ENCODE measurements at places on chromosomes 5 and 9.
A peak's percentile ranks its signal among the peaks of the same experiment; 100 is the strongest.

GRCh38 chr9:134716067-134716466 lies 74.5 kb downstream of the COL5A1 start:
- no peak for DNase-seq

GRCh38 chr5:122429545-122430318 lies 117.7 kb downstream of the SNCAIP start:
- DNase-seq: no peak

DNA sequence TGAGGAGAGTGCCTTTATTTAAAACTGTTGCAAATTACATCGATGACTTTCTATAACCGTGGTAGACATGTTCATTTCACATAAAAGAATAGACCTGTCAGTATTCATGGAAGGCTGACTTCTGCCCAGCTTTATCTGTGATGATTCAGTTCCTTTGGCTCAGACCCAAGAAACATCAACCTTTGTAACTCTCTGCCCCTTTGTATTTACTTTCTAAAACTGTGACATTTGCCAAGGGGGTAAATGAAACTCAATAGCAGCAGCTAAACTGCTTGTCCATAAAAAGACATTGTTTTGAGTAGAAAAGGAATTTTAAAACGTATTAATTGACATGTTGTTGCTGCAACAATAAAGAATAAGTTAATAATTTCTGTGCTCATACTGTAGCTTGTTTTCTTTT lies 137.8 kb upstream of the ANKH start:
- peak; percentile 70 for DNase-seq

- DNase-seq: no peak
Observed at GRCh38 chr5:128965638-128966302, 482 bp downstream of the SLC27A6 start.

DNA sequence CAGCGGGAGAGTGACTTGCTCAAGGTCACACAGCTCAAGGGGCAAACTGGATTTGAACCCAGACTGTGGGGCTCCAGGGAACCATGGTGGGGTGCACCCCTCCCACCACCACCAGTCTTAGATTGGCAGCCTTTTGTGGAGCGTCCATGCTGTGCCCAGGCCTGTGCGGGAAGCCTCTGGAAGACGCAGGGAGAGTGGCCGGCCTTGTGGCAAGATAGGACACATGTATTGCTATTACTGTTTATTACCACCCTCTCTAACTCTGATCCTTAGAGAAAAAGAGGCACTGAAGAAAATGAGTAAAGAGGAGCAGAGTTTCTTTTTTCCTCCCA lies 25.4 kb upstream of the SH3PXD2B start:
- DNase-seq: no peak

- no peak for DNase-seq
Observed at GRCh38 chr5:160693831-160694465, 158.1 kb downstream of the ATP10B start.

GRCh38 chr9:77438653-77439052 lies 209.5 kb downstream of the GNA14 start:
- DNase-seq: no peak

GRCh38 chr5:45774528-45774927 lies 78.3 kb upstream of the HCN1 start:
- DNase-seq: no peak

DNA sequence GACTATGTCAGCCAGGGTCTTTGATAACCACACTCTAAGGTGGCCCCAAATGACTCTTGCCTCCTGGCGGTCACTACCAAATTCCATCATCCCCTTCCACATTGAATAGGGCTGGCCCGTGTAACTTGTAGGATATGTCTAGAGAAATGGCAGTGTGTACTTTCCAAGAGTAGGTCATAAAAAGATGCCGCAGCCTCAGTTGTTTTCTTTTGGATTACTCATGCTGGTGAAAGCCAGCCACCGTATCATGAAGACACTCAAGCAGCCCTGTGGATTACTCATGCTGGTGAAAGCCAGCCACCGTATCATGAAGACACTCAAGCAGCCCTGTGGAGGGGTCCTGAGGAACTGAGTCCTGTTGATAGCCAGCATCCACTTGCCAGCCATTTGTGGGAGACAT lies 172.0 kb upstream of the TBC1D2 start:
- DNase-seq: no peak

DNA sequence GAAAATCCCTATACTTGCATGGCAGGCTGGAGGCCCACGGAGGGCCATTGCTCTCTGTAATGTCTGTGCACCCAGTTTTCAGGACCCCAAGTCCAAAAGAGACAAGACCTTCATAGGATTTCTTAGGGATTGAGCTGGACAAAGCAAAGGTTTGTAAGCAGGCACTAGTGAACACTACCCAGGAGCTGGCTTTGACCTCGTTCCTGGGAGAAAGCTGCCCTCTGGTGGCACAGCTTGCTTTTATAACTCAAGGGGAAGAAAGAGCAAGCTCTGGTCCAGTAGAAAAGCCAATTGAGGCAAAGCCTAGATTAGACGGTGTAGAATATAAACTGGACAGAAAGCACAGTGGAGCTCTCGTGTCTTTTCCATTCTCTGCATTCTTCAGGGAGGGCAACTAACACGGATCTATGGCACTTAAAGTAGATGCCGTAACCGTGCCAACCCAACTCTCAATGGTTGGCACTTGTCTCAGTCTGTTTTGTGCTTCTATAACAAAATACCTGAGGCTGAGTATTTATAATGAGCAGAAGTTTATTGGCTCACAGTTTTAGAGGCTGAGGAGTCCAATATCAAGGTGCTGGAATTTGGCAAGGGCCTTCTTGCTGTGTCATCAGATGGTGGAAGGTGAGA lies 7.9 kb downstream of the GABRP start:
- peak; percentile 60 for DNase-seq

- DNase-seq: no peak
Observed at GRCh38 chr5:163773226-163773625, 267.8 kb downstream of the MAT2B start.

- no peak for DNase-seq
Observed at GRCh38 chr5:28958581-28958980, 1920.2 kb upstream of the CDH9 start.

- peak; percentile 8 for DNase-seq
Observed at GRCh38 chr5:134647750-134648424, 698 bp upstream of the SEC24A start.

- no peak for DNase-seq
Observed at GRCh38 chr9:137955224-137955570, 77.6 kb downstream of the CACNA1B start.
